ENCODE measurements at places on chromosomes 2 and 18.

- no peak for DNase-seq
Observed at GRCh38 chr18:36284671-36285295, 12.7 kb upstream of the FHOD3 start.

DNA sequence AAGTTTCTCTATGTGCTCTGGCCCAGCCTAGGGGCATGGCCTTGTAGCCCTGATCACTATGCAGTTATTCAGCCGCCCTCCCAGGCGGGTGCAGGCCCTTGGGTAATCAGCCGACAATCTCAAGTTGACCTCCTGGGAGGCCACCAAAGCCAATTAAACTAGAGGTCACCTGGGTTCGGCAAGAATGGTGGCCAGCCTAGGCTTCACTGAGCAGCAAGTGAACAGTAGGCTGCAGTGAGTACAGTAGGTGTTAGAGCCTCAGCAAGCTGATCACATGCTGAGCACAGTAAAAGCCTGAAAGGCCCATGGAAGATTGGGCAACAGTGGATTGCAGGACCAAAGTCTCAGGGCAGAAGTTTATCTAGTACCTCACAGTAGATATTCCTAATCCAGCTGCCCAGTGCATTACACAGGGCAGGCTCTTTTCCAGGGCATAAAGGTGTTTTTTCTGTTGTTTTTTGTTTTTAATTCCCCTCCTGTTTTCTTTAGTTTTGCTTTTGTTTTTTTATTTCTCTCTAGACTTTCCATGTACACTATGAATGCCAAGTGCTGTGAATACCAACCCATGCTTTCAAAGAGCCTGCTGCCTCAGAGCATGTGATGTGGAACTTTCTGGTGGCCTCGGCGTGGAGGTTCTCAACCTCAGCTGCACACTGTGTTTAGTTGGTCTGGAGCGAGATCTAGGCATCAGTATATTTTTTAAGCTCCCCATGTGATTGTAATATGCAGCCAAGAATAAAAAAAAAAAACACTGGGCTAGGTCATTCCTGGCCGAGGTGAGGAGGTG lies 55.9 kb upstream of the ATL2 start:
- no peak for DNase-seq

DNA sequence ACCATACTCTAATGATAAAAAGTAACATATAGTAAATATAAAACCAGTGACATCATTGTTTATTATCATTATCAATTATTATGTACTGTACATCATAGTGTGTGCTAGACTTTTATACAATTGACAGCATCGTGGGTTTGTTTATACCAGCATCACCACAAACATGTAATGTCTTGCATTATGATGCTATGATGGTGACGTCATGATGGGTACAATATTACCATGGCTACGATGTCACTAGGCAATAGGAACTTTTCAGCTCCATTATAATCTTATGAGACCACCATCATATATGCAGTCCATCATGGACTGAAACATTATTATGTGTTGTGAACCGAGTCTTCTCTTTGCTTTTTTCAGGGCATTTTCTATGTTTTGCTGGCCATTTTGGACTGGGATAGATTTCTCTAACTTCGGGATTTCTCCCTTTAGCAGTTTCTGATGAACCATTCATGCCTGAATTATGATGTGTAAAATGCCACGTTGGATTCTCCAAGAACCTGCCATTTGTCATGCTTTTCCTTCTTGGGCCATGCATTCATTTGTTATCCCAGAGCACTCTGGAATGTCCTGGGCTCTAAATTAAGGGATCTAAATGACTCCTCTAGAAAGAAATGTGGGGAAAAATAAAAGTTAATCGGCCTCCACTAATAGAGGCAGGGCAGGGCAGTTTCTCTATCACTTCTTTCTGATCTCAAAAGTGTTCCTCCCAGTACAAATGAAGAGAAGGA lies 325.6 kb upstream of the TNP1 start:
- DNase-seq, result no peak

DNA sequence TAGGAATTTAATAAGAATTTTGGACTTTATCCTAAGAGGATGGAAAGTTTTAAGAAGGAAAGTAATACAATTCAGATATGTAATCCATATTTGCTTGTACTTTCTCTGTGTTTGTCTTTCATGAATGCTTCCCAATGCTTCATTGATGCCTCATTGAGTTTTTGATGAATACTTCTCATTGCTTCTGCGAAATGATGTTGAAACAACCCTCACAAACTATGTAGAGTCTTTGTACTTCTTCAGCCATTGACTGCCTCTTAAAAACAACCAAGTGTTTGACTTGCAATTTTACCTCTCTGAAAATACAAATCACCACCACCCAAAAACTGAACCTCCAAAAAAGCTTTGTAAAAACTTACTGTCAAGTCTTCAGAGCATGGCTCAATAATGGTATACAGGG lies 424.1 kb downstream of the ERBB4 start:
- no peak for DNase-seq

DNA sequence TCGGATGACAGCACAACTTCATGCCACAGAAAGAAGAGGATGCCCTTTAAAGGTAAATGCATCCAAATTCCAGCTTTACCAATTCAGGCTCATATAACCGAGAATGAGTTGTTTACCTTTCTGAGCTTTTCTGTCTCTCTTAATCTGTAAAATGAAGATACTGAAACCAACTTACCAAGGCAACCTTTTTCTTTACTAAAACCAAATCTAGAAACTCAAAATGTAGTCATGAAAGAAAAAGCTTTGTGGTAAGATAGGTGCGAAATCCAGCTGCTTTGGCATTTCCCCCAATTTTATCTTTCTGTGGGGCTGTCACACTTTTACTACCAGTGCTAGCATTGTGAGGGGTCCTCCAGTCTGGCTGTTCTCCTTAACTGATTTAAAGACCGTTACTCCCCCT lies 240.4 kb downstream of the IKZF2 start:
- DNase-seq, result no peak

- DNase-seq, result no peak
Observed at GRCh38 chr18:76391038-76391437, 104.0 kb downstream of the ZNF516 start.

DNA sequence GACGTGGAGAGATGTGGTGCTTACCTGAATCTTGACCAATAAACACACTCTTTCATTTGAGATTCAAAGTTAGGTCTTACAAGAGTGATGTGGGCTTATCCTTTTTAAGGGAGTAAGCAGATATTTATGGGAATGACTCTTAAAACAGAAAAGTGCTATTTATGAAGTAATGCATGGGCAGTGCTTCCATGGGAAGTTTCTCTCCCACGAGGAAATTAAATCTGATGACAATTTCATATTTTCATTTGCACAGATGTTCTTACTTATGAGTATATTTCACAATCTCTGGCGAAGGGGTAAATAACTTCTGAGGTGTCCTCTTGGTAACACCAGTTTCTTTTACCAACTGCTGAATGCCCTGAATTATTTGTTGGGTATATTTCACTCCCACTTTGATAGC lies 21.0 kb downstream of the PNPT1 start:
- no peak for DNase-seq

DNA sequence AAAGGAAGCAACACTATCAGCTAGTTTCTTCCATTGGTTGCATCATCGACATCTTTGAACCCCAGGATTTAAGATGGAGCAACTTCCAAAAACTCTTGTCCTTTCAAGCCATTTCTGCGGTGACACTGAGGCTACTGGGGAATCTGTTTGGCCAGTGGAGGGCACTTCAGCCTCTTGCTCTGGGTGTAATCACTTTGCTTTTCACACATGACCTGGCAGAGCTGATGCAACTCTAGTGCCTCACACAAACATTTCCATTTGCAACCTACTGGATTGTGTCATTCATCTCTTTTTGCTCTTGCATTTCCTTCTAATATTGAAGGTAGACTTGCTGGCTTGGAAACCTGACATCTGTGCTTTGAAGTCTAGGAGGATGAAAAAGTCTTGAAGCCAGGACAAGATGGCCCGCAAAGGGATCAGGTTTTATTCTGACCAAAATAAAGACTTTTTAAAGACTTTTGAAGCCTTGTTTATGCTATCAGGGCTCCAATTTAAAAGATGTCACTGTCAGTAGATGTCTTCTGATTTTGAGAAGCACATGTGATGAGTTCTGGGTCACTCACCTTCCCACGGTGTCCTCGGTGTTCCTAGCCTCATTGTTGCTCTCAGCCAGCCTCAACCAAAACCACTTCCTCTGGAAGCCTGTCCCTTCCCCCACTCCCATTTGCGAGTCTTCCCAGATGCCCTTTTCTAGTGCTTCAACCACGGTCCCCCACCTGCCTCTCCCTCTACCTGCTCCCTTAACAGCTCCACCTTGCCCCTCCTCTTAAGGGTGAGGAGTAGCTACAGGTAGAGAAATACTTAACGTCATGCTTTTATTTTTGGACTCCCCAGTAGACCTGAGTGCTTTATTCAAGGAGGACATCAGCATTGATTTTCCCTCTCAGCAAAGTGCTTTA lies 69.7 kb upstream of the KCNE4 start:
- DNase-seq, result peak; percentile 1

DNA sequence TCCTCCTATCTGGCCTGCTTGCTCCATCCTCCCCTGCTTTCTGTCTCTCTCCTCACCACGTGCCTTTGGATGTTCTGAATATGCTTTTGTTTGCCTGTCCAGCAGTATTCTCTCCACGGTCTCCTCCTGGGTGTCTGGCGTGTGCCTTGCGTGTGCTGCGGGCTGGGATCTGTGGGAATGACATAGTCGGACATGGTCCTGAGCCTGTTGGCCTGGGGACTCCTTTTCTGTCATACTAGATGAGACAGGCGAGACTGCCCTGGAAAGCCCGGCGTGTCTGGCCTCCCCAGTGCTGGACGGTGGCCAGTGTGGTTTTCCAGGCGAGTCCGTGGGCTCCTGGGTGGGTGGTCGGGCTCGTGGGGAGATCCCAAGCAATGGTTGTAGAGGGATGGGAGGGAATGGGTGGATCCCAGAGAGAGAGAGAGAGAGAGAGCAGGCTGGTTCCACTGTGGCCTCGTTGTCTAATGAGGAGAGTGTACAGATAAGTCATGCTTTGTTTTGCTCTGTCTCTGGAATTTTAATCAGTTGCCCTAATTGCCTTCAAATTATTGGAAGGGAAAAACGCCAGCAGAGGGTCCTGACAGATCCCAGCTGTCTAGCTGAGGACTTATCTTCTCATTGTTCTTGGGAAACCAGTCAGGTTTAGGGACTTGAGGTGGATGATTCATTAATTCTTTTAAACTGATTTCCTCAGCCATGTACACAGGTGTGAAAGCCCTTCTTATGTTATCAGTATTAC lies 58.3 kb downstream of the HPCAL1 start:
- DNase-seq, result no peak

- no peak for DNase-seq
Observed at GRCh38 chr2:234331566-234331965, 165.3 kb downstream of the ARL4C start.

- no peak for DNase-seq
Observed at GRCh38 chr2:162114271-162114670, 37.8 kb downstream of the GCG start.

GRCh38 chr18:50340078-50340477 lies 34.8 kb upstream of the SKA1 start:
- no peak for DNase-seq

DNA sequence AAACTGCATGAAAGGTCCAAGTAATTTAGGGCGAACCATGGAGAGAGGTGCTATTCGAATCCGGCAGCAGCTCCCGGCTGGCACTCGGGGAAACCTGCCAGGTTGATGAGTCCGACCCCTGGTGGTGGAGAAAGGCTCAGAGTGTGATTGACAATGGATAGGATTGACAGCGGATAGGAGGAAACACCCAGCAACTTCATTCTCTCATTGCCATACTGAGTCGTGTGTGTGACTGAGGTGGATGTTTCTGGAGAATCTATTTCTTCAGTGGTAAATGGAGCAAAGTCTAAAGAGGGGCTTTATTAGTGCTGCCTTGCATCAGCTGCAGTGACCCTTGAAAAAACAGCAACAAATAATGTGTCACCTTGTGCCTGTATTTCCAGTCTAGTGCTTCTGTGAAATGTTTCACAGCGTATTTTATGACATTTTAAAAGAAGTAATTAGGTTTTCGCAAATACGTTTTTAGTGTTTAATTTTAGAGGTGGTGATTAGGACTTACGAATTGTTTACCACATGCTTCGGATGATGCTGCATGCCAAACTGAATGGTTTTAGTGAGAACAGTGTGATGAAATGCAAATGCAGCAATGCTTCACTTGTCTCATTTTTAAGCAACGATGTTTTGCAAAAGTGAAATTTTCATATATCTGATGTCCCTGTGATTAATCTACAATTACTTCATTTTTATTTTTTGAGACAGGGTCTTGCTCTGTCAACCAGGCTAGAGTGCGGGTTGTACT lies 102.0 kb downstream of the DCDC2C start:
- no peak for DNase-seq

DNA sequence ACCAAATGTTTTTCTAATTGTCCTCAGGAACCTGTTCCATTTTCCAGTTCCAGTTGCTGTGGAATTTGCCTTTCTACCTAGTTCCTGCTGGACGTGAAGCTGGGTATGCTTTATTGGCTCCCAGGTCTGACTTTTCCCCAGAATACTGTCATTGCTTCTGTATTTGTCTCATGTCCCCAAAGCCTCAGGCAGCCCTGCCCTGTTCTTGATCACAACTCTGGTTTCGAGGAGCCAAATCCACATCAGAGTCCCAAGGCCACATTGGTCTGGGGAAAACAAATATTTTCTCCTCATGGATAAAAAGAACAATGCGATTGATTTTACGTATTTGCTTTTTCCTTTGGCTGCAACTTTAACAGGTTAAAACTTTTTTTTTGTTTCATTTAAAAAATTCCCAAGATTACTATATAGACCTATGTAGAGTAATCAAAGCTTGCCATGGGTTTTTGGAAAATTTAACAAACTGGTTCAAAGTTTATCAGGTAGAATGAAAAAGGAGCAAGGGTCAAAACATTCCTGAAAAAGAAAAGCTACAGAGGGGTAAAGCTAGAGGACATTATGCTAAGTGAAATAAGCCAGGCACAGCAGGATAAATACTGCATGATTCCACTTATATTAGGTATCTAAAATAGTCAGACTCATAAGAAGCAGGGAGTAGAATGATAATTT lies 85.2 kb downstream of the MDH1 start:
- no peak for DNase-seq

DNA sequence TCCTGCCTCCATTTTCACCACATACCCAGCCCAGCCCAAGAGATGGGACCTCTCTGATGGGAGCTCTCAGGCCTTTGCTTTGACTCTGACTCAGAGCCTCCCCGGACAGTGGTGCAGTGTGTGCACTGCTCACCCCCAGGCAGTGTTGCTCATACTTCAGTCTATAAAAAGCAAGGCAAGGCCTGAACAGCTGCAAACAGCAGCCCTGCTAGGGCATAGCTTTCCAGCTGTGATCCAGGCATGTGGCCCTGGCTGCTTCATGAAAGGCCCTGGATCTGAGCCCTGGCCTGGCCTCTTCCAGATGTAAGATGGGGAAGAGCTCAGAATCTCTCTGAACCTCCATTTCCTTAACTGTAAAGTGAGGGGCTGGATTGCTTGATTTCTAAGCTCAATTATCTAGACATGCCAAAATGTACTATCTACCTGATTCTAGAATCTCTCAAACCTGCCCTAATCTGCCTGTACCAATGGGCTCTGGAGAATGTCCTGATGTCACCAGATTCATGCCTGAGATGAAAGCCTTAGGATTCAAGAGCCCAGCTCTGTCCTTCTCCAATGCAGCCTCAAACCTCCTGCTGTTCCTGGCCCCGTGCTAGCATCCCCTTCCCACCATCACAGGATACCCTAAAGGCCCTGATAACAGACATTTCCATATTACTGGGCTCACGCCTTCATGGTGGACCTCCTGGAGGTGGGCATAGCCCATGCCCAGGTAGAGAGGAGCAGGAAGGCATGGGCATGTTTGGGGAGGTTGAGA lies 206.9 kb downstream of the ARL4C start:
- no peak for DNase-seq

- peak; percentile 64 for DNase-seq
Observed at GRCh38 chr18:34592961-34593382, 117.1 kb upstream of the DTNA start.

GRCh38 chr2:99425022-99425421 lies 64.8 kb downstream of the REV1 start:
- DNase-seq, result no peak

All from amygdala (tissue), 56 donors.